ENCODE measurements at places on chromosomes 3 and 15.

GRCh38 chr15:56831467-56832005, 86.9 kb upstream of the TCF12 start:
- no peak for DNase-seq

DNA sequence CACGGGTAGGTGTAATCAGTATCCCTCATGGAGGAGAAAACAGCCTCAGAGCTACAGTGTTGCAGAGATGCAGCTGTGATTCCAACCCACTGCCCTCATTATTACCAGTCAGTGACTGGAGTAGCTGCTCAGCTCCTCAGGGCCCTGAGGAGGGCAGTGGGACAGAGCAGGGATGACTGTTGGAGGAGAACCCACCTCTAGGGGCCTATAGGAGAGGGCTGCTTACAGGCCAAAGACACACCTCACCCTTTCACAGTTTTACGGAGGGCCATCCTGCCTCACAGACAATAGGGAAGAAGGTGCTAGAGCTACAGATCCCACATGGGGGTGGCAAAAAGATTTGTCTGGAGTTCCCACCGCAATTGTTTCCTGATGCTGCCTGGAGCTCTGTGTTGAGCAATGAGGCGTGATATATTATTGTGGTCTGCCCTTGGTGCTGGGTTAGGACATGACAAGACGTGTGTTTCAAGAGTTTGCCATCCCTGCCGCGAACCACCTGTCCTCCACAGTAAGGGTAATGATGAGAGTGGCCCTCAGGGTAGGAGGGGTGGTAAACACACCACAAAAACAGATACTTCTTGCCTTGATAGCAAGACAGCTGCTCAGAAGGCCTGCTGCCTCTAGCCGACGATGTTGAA, 140.5 kb upstream of the TPM1 start:
- no peak for DNase-seq

DNA sequence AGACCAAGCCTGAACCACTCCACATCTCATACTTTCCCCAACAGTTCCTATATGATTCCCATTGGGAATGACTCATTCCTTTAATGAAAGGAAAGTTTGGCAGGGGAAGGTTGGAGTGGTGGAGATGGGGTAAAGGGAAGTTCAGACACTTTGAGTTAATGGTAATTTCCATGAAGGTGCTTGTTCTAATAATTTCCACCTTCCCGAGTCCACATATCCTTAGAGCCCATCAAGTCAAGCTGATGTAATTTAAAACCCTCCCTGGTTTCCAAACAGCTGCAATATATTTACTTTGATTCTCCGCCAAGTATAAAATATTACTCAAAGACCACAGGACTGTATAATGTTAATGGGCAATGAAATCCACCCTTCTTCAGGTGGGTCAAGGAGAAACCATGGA, 95.0 kb upstream of the GALNT15 start:
- no peak for DNase-seq

GRCh38 chr3:152574461-152575079, 260.4 kb upstream of the P2RY1 start:
- peak; percentile 7 for DNase-seq

GRCh38 chr3:67507584-67507983, 146.8 kb downstream of the SUCLG2 start:
- DNase-seq, result no peak

DNA sequence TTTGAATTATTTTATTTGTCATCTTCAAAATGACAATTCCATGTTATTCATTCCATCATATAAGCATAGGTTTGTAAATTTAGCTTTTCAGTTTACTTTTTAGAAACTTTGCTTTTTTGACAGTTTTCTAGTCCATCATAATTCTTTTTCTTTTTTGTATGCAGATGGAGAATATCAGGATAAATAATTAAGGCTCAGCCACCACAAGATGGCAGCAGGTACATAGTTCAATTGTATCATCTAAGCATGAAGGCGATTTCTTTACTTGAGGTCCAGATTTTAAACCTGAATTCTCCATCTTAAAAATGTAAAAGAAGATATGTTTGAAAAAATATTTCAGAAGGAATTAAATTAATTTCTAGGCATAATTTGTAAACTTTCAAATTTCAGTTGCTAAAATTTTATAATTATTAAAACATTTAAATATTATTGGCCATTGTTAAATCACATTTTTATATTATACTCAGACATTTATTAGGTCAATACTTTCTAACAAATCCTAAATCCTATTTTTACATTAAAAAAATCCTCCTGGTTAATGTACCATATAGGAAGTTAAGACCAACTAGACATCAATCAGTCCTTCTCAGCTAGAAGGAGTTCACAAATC, 15.1 kb downstream of the PLSCR5 start:
- DNase-seq, result no peak

- no peak for DNase-seq
These were observed 45.5 kb downstream of the PTH1R start for GRCh38 chr3:46922871-46923558.

- DNase-seq, result no peak
These were observed 14.5 kb upstream of the GLCE start for GRCh38 chr15:69145694-69146492.

GRCh38 chr3:128648940-128649663, 1.5 kb downstream of the RPN1 start:
- no peak for DNase-seq

GRCh38 chr3:30512576-30512975, 93.8 kb upstream of the TGFBR2 start:
- DNase-seq, result no peak

DNA sequence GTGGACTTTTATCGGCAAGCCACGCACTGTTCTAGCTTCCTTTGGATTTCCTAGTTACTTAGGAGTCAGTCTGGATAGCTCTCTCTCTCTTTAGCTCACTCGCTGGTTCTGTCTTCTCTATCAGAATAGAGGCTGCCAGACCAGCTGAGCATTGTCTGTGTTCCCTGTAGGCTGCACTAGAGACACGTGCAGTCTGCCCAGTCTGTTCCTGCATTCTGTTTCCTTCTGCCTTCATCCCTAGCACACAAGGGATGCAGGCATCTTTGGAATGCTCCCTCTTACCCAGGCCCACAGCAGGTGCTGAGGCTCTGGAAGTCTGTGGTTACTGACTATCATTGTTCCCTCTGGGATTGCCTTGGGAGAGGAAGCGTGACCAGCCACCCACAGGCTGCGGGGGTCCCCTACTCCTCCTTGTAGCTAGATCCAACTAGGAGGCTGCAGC, 322.8 kb downstream of the ZNF621 start:
- DNase-seq, result no peak

GRCh38 chr3:171185959-171186358, 159.4 kb upstream of the SLC2A2 start:
- no peak for DNase-seq

DNA sequence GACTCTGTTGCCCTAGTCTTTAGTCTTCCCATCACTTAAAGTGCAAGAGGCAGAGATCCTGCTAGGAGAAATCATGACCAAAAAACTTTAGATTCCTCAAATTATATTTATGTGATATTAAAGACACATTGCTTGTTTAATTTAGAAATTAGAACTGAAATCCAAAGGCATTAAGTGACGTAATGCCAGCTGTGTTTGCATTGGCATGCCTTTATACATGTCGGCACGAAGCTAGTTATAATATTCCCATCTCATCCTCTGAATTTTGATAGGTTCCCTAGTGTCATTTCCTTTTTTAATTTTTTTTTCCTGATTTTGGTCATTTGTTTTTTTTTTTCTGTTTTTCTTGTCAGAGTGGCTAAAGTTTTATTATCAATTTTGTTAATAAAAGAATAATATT, 203.5 kb upstream of the ZBTB20 start:
- DNase-seq, result no peak

- DNase-seq, result no peak
These were observed 24.0 kb downstream of the STX19 start for GRCh38 chr3:94004301-94004910.

DNA sequence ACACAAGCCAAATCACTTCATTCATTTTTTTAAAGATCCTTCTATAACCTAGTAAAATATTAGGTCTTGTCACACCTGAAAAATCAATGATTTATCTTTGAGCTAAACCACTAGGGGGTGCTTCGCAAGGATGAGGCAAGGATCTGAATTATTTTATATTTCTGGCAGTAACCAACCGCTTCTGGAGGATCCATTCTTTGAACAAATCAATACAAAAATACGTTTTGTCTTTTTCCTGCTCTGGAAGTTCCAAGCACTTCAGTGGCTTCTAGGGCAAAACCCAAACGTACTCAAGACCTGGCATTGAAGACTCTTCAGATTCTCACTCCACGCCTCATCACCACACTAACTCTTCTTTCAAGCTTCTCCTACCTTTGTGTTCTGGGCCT, 486 bp downstream of the LSG1 start:
- DNase-seq, result no peak

- DNase-seq, result no peak
These were observed 122.4 kb downstream of the XXYLT1 start for GRCh38 chr3:195148549-195148948.

DNA sequence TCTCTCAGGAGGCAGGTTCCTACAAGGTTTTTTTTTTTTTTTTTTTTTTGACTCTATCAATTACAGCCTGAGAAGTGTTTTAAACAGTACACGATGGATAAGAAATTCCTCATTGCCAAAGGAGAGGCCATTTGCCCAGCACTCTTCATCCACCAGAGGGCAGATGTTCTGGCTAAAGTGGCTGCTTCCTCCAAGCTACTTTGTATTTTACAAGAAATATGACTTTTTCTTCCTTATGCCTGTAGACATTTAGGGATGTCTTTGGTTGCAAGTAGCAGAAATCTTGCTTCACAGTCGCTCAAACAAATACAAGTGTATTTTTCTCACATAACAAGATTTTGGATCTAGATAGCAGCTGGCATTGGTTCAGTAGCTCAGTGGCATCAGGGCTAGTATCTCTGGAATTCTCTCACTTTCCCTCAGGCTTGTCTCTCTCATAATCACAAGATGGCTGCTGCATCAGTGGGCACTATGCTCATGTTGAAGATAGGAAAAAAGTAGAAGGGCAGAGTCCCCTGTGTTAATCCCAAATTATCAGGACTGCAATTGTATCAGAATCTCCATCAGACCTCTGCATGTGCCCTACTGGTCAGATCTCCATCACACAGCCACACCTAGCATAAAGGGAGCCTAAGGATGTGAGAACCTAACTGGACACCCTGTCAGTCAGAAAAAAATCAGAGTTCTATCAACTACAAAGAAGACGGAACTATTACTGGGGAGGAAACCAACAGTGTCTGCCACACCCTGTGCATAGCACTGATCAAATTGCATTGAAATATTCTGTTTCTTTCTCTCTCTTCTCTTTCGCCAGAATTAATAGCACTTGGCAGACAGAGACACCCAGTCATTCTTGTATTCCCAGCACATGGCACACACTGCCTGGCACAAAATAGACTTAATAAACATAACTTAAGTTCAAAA, 138.9 kb upstream of the COL8A1 start:
- DNase-seq, result no peak

- DNase-seq, result no peak
These were observed 170.8 kb upstream of the BCL6 start for GRCh38 chr3:187916072-187916471.

DNA sequence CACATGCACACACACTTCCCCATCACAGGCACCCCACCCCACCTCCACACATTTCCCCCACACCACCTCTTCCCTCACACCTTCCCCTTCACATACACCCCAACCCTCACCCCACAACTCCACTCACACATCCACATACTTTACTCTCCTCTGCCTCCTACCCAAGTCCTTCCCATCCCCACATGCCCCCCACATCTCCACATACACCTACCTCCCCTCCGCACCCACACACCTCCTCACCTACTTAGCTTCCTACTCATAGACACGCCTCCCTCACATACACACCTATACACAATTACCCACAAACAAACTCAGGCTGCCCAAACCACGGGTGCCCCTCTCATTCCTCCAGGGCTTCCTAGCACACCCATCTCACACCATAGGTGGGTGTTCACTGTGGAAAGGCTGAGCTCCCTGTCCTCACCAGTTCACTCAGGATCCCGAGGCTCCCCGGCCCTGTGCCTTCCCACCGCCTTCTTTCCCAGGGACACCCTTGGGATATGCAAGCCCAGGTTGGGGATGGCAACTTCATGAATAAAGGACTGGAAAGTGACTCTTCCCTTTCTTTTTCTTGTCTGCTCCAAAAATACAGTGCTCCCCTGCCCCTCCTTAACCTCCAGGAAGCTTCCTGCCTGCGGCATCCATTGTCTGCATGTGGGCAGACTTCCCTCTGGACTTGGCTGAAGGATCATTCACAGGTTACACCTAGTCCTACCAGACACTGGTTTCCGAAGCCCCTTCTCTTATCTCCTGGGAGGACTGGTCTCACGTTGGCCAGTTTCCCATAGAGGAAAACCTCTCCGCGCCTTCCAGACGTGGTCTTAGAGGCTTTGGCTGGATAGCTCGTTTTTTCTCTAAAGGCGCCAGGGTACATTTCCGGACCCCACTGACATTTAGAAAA, 61.5 kb downstream of the SLCO2A1 start:
- DNase-seq, result no peak

DNA sequence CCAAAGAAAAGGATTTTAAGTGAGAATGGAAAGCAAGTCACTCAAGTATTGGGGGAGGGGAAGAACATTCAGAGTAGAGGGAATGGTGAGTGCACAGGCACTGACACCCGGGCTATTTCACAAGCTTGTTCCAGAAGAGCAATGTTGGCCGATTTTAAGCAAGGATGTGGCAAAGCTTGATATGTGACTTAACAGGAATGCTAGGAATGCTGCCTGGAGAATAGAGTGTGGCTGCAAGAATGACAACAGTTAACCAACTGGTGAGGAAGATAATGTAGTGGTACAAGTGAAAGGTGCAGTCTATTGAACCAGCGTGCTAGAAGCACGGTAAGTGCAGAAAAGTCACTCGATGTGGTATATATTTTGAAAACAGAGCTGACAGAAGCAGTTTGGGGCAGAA, 6.2 kb upstream of the CCDC80 start:
- DNase-seq, result no peak

GRCh38 chr15:35713733-35714132, 167.8 kb upstream of the DPH6 start:
- DNase-seq, result no peak

GRCh38 chr3:134615743-134616142, 35.1 kb downstream of the KY start:
- DNase-seq, result no peak

- DNase-seq, result peak; percentile 68
These were observed 33.7 kb upstream of the CD47 start for GRCh38 chr3:108124337-108125152.

DNA sequence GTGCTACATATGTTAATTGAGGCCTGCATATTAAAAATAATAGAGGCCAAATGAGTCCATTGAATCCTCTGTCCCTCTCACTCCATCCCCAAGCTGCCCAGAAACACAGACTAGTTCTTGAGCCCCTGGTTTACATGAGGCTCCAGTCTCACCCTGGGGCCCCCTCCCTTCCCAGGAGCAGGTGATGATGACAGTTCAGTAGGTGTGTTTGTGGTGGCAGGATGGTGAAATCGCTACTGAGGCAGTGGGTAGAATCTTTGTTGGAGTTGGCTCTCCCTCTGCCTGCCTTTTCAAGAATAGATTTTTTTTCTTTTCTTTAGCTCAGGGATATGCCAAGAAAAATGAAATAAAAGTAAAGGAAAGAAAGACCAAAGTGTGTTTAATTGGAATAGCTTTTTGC, 288.7 kb downstream of the EPHB1 start:
- no peak for DNase-seq

GRCh38 chr3:176286476-176287085, 910.7 kb downstream of the TBL1XR1 start:
- DNase-seq, result no peak

All from activated T-cell treated with anti-CD3 and anti-CD28 coated beads for 4 hours (primary cell).